ENCODE measurements at places on chromosomes 1 and 21. TPM values are rescaled to one million over a fixed set of nuclear protein-coding genes. Genes with fewer than 3 reads are reported as not detected.

The RAVER2 gene
- total RNA-seq, result 18.0 TPM

- DNase-seq, result no peak
Observed at GRCh38 chr1:44355582-44356305, 687 bp upstream of the ERI3 start.

GRCh38 chr1:56297208-56297607, 282.2 kb downstream of the PLPP3 start:
- no peak for DNase-seq

DNA sequence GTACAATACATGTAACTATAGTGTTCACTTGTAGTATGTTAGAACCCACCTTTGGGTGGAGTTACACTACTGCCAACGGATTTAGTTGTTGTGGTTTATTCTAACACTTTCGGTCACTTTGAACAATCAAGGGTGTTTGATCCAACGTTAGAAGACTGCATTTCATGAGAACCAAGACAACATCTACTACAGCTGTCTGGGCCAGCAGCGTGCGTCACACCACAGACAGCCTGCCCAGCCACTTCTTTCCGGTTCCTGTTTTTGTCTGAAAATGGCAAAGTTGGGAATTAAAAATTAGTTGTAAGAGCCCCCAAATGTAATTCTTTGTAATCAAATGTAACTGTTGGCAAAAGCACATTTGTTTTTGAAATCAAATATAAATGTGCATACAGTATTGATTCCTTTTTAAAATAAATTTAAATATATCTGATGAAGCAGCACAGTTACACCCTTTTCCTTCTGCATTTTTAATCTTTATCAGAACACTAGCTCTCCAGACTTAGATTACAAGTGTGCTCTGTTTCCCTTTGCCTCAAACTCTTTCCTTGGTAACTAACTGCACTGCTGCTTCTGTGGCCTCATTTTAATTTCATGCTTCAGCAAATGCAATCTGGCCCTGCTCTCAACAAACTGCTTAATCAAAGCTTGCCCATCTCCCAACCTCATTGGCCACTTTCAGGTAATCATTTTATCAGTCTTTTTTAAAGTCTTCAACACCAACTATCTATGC, 86.6 kb upstream of the DPH5 start:
- peak; percentile 80 for DNase-seq

- DNase-seq, result no peak
Observed at GRCh38 chr21:28663111-28663693, 329.5 kb downstream of the LTN1 start.

GRCh38 chr1:18803851-18804250, 55.6 kb downstream of the TAS1R2 start:
- peak; percentile 67 for DNase-seq

GRCh38 chr1:154410185-154410827, 5.2 kb downstream of the IL6R start:
- no peak for DNase-seq

- no peak for DNase-seq
Observed at GRCh38 chr1:175126347-175126746, 58.7 kb downstream of the TNN start.

All from stomach (tissue), 19 donors.